ENCODE measurements at places on chromosomes 1 and 21.

DNA sequence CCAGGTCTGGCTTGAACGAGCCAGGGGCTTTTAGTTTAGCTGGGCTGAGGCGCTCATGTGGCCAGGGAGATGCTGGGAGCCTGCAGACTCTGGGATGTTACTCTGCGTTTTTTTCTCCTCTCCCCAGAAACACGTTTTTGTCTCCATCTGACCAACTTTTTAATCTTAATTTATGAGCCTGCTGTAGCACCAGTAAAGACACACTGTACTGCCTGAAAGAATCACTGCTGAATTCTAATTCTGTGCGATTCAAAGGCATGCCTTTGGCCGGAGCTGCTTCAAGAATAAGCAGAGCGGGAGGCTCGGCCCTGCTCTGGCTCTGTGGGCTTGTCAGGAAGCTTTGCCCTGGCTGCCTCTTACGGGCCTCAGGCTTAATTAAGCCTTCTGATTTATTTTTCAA is 129.5 kb downstream of the CAMTA1 start:
- no peak for DNase-seq

DNA sequence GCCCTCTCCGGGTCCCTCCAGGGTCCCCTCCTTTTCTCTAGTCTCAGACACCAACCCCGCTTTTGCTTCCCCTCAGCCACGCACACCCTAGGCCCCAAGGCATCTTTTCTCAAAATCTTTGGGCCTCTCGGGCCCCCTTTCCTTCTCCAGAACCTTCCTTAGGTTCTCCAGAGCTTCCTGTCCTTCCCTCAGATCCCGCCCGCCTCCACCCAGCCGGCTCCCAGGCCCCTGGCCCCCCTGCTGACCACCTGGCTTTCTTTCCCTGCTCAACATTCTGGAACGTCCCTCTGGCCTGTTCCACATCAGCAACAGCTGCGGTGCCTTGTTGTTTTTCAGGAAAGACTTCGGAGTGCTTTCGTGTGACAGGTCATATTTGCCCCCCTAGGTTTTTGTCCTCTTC is 1.2 kb downstream of the ZDHHC18 start:
- no peak for DNase-seq

GRCh38 chr1:204626381-204626780 is 59.2 kb downstream of the LRRN2 start:
- no peak for DNase-seq

- no peak for DNase-seq
Measured at GRCh38 chr1:54490361-54491248, 57.4 kb upstream of the ACOT11 start.

DNA sequence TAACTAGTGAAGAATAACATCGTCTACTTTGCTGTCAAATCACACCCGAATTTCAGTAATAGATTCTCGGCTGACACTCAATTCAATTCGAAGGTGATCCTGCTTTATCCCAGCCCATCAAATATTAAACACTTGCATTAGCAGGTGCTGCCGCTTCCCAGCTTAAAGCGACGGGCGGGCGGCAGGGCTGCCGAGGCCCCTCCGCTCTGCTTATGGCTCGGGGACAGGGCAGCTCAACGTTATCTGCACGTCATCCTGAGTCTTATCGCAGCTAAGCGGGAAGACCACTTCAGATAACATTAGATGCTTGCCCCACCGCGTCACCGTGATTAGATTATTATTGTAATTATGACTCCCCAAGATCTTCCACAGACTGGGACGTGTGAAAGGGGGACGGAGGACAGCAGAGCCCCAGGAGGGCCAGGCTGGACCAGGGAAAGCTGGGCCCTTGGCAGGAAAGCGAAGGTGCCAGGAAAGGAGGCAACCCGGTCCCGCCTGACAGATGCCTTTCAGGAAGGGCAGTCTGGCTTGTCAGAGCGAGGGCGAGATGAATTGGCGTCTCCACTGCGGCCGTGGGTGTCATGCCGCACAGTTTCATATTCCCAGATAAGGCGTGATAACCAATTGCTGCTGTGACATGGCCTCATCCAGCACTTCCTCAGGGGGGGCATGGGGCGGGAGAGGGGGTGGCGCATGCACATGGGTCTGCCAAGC is 37.0 kb downstream of the DMAP1 start:
- DNase-seq = no peak

DNA sequence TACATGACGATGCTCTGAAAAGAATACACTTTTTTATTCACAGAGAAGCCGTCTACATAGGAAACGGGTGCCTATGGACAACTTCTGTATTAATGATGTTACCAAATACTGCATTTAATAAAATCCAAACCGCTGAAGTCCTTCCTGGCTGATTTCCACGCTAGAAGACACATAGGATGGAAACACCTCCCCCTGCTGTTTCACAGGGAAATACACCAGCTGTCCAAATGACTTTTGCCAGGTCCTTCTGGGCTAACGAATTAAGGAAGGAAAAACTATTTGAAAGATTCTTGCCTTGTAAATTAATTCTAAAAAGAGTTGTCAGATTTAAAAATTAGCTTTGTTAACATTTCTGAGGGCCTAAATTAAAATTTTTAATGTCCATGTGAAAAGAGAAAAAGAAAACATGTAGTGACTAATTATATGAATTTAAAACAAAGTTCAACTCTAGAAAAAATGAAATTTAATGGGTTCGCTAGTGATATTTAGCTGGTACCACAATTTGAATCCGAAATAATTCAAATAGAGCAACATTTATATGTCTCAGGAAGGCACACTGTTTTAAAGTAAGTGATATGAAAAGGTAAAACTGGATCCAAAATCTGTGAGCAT is 146.0 kb downstream of the RERE start:
- no peak for DNase-seq

- no peak for DNase-seq
Measured at GRCh38 chr1:113391649-113392271, 1.4 kb downstream of the MAGI3 start.

GRCh38 chr1:24385160-24385940 is 28.2 kb downstream of the STPG1 start:
- no peak for DNase-seq
